CD4-positive, alpha-beta T cell treated with Interleukin-4 for 4 hours (primary cell): ENCODE measurements at places on chromosomes 11 and 22.
A peak's percentile ranks its signal among the peaks of the same experiment; 100 is the strongest.

DNA sequence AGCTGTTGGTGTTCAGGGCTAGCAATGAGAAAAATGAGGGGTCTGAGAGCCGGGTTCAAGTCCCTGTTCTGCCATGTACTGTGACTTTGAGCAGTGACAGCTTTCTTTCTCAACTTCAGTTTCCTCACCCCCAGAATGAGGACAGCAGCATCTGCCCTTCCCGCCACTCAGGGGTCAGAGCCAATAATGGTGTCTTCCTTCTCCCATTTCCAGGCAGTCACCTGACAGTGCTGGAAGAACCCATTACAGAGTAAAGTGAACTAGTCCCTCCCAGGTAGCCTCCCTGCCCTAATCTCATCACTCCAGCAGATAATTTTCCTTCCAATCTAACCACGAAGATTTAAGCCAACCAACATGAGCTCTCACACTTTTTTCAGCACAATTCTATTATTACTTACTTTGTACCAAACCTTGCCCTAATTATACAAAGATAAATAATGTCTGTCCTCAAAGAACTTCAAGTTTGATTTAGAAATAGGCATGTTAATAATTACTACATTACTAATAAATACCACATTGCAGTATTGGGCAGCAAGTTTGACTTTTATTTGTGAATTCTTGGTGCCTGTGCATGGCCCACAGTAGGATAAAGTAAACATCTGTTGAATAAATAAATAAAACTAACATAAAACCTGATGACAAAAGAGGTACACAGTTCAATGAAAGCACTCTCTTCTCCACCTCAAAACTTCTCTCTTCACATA, 61.0 kb downstream of the SERGEF start:
- DNase-seq = no peak

GRCh38 chr11:43261775-43262174, 50.0 kb upstream of the API5 start:
- no peak for DNase-seq

GRCh38 chr11:115202074-115202473, 302.1 kb downstream of the CADM1 start:
- no peak for DNase-seq

GRCh38 chr11:17233101-17233500, 25.3 kb upstream of the PIK3C2A start:
- no peak for DNase-seq

DNA sequence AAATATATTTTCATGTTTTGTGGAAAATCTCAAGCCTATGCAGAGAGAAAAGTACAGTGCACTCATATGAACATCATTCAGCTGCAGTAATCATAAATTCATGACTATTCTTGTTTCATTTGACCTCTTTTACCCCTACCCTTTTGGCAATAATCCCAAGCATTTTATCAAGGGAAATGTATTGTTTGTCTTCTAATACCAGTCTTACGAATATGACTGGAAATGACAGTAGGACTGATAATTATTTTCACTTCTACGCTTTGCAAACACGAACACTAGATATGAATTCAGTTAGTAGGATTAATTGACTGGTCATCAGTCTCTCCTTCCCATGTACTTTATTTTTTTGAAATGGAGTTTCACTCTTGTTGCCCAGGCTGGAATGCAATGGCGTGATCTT, 90.3 kb downstream of the MTMR3 start:
- DNase-seq = no peak

- peak; percentile 91 for DNase-seq
Observed at GRCh38 chr11:69674886-69675714, at the start of gene LTO1. Gene LTO1 (minus strand): TSS chr11:69675353. CDS start chr11:69675239, 114 bp downstream.

DNA sequence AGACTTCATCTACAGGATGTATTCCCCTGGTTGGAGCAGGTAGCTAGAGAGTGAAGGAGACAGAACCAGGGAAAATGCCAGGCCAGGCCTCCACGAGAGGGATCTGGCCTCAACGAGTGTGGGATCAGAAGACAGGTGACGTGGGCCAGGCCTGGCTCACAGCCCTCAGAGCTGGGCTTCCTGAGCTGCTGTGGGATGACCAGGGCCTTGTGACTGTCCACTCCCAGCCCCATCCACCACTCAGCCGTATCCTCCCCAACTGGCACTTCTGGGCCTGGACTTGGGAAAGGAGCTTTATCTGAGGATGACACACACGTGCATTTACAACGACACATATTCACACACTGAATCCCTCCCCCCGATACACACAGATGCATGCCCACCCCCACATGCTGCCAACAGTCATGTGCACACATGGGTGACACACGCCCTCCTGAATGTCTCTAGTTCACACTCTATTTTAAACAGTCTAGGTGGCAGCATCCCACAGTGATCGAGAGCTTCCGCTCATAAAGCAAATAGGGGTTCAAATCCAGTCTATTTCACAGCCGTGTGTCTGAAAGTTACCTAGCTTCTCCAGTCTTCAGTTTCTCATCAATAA, 93.1 kb downstream of the TP53I11 start:
- no peak for DNase-seq

GRCh38 chr22:45329530-45329936, 19.8 kb downstream of the FAM118A start:
- DNase-seq = no peak

GRCh38 chr22:37533995-37534394, 14.8 kb upstream of the CARD10 start:
- DNase-seq = peak; percentile 30

- DNase-seq = no peak
Observed at GRCh38 chr11:48880021-48880441, 103.7 kb downstream of the TRIM51G start.

- DNase-seq = no peak
Observed at GRCh38 chr22:49025791-49026493, 801.7 kb downstream of the BRD1 start.

DNA sequence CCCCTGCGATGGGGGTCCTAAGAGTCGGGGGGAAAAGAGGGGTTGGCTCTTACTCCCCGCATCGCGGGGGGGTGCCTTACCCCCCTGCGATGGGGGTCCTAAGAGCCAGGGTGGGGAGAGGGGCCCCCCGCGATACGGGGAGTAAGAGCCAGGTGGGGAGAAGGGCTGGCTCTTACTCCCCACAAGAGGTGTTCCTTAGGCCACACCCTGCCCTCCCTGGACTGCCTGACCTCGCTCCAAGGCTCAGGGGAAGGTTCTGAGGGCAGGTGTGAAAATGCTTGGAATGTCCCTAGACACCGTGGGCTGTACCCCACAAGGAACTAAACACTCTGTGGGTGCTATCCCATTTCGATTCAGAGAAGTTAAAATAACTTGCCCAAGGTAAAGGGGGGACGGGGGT, 7.8 kb downstream of the UNC93B1 start:
- DNase-seq = no peak

- no peak for DNase-seq
Observed at GRCh38 chr11:11288972-11289616, 64.0 kb downstream of the CSNK2A3 start.

- no peak for DNase-seq
Observed at GRCh38 chr11:3957437-3957836, 102.0 kb downstream of the STIM1 start.

GRCh38 chr22:48665311-48665995, 1162.2 kb downstream of the BRD1 start:
- no peak for DNase-seq

DNA sequence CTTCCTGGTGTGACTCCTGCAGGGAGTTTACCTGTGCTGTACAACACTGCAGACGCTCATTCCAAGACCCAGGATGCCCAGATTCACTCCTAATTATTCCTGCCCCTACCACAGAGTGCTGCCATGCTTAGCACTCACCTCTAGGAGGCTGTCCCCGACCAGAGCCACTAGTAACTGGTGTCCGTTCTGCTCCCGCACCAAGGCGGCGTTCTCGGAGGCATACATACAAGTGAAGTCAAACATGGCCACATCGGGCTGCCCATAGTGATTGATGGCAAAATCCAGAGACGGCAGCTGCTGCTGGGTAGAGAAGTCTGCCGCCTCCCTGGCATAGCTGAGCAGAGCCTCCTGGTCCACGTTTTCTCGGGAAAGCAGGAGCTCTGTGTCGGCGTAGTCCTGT, 122.3 kb upstream of the BID start:
- DNase-seq = no peak

DNA sequence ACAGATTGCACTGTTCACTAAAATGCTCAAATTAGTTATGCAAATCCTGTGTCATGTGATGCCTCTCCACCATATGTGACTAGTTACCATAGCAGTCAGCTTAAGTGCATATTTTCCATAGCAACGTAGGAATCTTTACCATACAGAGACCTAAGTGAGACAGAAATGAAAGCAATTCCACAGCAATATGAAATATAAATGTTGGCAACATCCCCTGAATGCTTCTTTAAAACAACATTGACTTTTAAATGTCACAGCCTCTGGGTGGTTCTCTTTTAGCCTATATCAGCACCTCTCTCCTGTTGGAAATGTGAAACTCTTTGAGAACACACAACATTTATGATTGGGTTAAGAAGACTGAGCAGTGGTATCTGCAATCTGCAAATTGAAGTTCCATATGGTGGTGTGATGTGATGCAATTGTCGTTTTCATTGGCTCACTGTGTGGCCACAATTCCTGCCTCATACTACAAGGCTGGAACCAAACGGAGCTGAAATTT, 814.6 kb downstream of the DLG2 start:
- no peak for DNase-seq

DNA sequence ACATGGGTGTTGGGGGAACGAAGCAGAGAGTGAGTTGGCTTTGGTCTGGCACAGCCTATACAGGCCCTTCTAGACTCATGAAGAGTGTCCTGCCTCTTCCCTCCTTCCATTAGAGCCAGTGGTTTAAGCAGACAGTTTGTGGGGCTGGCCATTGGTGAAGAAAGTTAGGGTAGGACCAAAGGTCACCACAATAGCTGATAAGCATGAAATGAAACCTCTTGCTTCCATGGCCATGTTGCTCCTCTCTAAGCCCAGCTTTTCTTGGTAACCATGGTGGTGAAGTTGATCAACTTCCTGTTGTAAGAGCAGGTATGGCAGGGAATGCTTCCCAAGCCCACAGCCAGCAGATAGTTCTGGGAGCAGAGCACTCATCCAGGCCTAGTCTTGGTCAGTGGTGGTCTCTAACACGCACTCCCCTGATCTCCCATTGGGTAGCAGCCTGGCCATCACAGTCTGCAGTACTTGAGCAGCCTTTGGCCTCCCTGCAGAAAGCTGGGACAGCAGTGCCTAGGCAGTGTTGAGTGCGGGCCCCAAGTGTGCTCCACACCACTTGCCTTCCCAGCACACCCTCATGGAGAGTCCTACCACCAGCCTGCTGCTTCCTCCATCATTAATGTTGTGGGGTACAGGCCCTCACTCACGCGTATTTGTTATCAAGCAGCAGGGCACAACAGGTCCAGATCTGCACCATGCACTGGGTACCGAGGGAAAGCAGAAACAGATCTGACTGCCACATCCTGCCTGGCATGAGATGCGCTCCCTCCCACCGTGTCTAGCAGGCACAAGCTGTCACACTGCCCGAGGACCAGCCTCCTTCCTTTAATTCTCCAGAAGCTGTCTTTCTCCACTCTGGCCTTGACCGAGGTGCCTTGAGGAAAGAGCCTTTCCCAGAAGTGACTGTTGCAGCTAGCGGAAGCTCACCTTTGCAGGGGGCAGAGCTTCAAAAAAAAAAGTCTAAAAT, 65.8 kb upstream of the SUSD2 start:
- no peak for DNase-seq

DNA sequence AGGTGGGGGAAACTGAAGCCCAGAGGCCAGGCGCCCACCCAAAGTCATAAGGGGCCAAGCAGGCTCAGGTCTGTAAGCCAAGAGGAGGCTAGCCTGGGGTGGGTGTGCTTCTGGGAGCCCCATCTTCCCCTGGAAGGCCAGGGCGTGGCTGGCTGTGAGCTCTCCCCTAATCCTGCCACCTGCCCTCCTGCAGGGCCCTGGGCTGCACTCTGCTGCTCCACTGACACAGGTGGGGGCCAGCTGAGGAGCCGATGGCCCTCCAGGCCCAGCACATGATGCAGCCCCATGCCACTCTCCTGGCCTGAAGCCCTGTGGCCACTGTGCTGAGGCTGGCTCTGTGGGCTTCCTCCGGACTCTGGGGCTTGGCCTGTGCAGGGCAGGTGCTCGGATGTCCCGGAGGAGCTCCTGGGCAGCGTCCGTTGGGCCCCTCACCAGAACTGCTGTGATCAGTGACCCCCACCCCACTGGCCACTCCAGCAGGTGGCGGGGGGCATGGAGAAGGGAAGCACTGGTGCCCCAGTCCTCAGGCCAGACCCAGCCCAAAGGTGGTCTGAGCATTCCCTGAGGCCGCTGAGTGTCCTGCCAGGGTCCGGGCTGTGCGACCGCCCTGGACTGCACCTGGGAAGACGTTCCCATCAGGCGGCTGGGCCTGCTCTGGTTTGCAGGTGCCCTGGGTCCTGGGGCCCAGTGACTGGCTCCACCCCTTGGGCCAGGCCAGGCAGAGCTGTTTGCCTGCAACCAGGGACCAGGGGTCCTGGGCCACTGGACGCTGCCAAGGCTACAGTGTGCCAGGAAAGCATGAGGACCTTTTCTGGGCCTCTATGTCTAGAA, 8.5 kb downstream of the PIM3 start:
- DNase-seq = no peak

DNA sequence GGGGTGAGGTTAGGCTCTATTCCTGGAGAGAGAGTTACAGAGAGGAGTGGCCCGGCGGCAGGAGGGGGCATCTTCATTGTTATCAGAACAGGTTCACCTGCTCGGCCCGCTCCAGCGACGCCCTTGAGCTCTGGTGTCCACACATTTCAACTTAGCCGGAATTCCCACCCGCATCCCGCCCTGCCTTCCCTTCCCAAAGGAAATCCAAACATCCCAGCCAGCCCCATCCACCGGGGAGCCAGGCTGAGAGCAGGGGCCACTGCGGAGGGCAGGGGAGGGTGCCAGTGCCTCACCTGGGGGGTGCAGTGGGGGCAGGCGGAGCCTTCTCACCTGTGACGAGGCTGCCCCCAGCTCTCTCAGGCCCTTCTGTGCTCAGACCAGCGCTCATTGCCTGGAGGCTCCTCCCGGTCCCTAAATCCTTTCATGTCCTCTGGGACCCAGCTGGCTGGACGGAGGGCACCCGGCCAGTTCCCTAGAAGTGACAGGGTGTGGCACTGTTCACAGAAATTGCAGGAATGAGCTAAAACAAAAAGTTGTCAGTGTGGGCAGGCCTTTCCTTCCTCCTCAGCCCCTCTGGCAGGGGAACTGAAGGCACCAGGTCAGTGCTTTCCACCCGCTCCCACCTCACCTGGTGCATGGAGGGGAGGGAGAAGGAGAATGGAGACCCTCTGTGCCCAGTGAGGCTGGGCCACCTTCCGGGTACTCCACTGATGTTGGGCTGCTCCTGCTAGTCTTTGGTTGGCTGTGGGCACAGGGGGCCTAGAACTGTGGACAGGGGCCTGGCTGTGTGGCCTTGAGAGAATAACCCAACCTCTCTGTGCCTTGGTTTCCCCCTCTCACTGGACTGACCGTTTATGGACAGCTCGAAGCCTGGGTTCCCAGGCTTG, 2.2 kb upstream of the MRGPRG start:
- no peak for DNase-seq
